ENCODE measurements at places on chromosomes 7 and 10.

- DNase-seq: no peak
Observed at GRCh38 chr7:265192-265997, 24.6 kb upstream of the FOXL3 start.

GRCh38 chr7:122433765-122434164 lies 129.2 kb upstream of the FEZF1 start:
- DNase-seq: no peak

- peak; percentile 15 for DNase-seq
Observed at GRCh38 chr7:129829737-129830631, 122.8 kb downstream of the UBE2H start.

GRCh38 chr10:24240041-24240751 lies 31.3 kb downstream of the KIAA1217 start:
- DNase-seq: no peak
